ENCODE measurements at places on chromosomes 7 and 10. TPM values are rescaled to one million over a fixed set of nuclear protein-coding genes. Genes with fewer than 3 reads are reported as not detected.

DNA sequence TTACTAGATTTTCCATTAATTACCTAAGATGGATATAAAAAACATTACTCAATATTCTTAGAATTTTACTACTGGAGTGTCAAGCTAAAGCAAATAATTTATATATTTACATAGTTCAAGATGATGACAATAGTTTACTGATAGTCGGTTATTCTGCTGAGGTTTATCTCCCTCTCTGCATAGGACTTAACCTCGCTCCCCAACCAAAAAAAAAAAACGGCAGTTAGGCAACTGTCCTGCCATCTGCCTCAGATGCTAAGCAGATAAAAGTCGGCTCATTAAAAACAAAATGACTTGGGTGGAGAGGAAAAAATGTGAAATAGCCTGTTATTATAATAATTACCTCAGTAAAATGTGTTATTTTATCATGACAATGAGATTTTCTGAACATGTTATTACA lies 14.0 kb upstream of the ITGB8 start:
- no peak overlapping the region for H3K27ac ChIP-seq
- H3K4me1 ChIP-seq: no peaks in the 10 kb centered on the region
- H3K4me3 ChIP-seq: no peak overlapping the region
- no peak for DNase-seq
- H3K36me3 ChIP-seq: no peaks in the 10 kb centered on the region

GRCh38 chr10:19518632-19519031 lies 297.6 kb upstream of the PLXDC2 start:
- H3K27ac ChIP-seq: no peak overlapping the region
- no peak overlapping the region for H3K4me3 ChIP-seq
- no peak for DNase-seq
- no peaks in the 10 kb centered on the region for H3K36me3 ChIP-seq

DNA sequence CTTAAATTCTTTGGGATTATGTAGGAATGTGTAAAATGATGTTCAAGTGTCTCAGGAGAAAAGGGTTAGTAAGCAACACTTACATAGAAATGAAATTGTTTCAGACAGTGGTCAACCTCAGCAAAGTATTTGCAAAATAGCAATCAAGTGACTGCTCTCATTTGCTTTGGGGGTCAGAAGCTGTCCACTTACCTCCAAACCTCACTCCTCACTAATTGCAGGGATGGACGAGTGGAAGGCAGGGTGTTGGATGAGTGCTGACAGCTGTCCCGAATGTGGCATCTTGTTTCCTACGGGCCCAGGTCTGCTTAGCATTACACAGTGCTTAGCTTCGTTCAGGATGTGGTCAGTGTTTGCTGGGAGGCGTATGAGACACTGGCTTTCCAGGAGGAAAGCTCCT lies 437.0 kb downstream of the SUGCT start:
- H3K27me3 ChIP-seq: no peaks in the 10 kb centered on the region
- no peak overlapping the region for H3K4me3 ChIP-seq
- DNase-seq: no peak
- no peaks in the 10 kb centered on the region for H3K36me3 ChIP-seq

The CROT gene
- total RNA-seq: 6.0 TPM

The C10orf105 gene
- 0.36 TPM for total RNA-seq

All from activated naive CD4-positive, alpha-beta T cell treated with anti-CD3 and anti-CD28 coated beads for 36 hours (primary cell).